ENCODE measurements at places on chromosomes 3 and 15.

DNA sequence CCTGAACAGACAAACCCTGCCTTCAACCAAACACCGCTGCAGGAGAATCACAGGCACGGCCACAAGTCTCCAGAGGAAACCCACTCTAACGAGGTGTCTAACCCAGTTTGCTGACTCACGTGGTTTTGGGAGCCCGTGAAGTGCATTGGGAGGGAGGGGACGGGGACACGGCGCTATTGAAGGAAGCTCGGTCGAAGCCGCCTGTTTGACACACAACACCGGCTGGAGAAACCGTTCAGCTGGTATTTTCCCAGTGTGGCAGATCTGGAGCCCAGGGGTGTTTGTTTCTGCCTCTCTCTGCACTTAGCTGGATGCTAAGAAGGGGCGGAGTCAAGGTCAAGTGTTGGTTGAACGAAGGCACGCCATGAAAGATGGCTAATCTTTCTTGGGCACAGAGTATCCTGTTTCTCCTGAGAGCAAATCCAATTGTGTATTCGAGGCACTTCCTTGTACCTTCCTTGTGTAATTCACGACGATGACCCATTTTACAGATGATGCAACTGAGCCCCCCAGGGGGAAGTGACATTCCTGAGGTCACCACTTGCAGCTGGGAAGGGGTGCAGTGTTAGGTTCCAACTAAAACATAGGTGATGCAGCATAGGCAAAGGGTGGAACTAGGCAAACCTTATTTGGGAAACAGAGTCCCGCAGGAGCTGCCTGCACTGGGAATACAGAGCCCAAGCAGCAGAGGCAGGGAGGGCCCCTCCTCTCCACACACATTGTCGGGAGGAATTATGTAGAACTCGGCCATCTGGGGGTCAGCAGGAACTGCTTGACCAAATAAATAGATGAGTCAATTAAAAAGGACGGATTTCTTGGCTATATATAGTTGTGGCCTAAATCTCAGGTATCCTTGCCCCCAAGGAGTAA, 22.5 kb downstream of the SLC6A6 start:
- peak; percentile 69 for DNase-seq

DNA sequence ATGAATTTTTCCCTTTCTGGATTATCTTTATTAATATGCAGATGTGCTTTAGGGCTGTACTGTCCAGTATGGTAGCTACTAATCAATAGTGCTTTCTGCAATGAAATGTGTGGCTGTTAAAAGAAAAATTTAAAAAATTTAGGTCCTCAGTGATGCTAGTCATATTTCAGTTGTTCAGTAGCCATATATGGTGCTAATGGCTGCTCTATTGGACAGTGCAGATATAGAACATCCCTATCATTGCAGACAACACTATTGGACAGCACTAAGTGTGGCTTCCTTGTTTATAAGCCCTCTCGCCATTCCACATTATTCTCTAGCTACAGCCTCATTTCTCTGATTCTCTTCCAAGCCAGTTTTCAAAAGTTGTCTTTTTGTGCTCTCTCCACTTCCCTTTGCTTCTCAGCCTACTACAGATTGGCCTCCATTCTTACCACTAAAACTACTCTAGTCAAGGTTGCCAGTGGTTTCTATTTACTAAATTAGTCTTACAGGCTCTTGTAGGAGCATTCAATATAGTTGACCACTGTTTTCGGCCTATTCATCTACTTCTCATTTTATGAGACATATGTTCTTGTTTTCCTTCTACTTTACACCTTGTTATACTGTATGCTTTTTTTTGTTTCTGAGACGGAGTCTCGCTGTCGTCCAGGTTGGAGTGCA, 9.5 kb downstream of the MAPK6 start:
- DNase-seq: no peak

DNA sequence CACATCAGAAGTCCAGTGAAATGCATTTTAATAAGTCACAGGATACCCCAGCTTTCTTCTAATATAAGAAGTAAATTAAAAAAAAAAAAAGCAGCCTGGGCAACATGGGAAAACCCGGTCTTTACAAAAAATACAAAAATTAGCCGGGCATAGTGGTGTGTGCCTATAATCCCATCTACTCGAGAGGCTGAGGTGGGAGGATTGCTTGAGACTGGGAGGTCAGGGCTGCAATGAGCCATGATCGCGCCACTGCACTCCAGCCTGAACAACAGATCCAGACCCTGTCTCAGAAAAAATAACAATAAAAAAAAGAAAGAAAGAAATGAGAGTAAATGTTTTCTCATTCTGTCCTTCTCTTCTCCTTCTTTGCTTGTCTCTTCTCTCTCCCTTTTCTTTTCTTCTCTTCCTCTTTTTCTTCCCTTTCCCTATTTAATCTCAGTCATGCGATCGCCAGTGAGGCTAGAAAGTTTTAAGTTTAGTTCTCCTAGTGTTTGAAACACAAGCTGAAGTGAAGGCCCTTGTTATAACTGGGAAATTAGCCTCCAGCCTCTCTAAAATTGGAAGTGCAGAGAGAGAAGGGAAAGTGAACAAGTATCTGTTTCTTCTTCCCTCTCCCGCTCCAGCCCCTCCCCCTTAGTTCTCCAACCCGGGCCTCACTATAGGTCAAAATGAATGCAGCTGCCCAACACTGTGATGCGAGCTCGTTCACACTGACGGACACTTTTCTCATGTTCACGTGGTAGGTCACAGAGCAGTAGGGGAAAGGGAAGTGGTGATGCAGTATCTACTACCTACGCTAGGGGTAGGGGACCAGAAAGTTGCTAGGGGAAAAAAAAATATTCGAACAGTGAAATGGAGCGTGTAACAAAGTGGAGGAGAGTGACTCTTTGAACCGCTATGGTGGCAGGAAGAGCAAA, 23.5 kb upstream of the TSC22D2 start:
- peak; percentile 97 for DNase-seq

DNA sequence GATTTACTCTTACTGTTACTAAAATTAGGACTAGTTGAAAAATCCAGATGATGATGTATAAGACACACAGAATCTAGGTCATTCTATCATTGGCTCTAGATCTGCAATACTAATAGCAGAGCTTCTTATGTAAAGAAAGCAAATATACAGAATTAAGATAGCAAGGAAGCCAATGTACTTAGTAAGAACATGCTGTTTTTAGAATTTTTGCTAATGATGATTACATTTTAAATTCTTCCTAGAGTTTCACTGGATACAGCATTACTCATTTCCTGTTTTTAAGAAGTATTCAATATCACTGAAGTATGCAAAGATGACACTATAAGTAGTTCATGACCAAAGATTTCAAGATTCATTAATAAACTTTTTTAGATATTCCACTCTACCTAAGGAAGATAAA, 60.7 kb downstream of the CFAP20DC start:
- DNase-seq: no peak

- DNase-seq: no peak
Measured at GRCh38 chr15:26201177-26201858, 338.2 kb upstream of the ATP10A start.

DNA sequence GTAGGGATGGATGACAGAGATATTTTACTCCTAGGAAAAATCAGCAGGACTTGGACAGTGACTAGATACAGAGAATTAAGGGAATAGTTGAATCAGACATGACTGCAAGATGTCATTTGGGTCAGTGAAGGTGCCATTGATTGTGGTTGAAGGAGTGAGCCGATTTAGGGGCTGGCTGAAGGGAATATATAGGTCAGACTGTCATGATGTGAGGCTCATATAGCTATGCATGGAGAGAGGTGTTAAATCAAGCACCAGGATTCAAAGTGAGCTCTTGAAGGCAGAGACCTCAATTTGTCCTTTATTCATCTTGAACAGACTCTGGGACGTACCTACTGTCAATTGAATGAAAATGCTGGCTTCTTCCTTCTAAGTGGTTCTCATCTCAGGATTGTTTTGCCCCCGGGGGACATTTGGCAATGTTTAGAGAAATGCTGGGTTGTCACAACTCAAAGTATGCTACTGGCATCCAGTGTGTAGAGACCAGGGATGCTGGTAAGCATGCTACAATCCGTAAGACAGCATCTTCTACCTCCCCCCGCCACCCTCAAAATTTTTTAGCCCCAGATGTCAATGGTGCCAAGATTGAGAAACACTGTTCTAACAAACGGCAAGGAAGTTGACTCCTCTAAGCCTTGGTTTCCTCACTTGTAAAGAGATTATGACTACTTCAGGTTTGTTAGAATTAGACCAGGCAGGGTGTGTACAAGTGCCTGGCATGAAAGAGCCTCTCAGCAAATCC, 7.8 kb downstream of the ATP2C1 start:
- DNase-seq: no peak

DNA sequence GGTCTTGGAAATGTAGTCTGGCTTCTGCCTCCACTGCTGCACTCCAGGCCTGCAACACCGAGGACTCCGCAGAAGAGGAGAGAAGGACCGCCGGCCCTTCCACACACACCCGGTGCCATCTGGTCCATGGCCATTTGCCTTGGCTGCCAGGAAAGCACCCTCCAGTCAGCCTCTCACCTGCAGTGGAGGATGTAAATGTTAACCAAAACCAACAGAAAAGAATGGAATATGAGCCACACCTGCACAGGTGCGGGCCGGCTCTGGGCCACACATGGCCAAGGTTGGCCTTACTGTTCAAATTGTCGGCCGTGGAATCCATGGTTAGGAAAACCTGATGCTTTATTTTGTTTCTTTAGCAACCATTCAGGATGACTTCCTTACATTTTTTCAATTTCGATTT, 178.3 kb upstream of the C2CD4B start:
- no peak for DNase-seq

DNA sequence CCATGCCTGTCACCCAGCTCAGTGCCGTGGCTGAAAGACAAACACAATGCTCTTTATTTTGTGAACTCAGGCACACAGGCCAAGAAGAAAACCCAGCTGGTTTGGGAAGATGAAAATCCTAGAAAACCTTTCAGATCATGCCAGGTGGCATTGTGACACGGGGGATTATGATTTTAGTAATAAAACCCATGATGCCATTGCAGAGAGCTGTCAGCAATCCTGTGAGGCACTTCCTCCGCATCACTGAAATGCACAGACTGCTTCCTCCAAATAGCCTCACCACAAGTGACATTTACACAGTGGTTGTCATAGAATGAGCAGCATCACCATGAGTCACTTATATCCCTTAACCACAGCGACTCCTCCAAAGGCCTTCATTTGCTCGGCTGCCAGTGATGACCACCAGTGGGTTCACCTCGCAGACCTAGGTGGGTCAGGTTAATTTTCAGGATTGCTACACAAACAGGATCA, 22.7 kb downstream of the ABHD6 start:
- DNase-seq: peak; percentile 91

DNA sequence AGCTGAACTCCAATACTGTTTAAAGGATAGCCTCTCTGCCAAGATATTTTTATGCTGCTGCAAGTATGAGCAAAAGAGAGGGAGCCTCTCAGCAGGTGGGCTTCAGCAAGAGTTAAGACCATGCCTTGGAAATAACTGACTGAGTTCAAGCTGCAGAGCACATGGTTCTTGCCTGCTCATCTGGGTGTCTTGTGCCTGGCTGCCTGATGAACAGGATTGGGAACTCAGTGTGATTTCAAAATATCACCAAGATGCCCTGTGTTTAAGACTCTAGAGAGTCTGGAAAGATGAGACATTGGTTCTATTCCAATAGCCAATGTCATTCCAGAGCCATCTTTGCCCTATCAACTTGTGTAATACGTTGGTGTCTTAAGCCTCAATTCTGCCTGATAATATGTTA, 147.5 kb upstream of the VEPH1 start:
- DNase-seq: no peak

- DNase-seq: peak; percentile 65
Measured at GRCh38 chr3:14435175-14436014, 33.0 kb downstream of the SLC6A6 start.

GRCh38 chr3:40432793-40433192, 24.3 kb upstream of the RPL14 start:
- DNase-seq: no peak

DNA sequence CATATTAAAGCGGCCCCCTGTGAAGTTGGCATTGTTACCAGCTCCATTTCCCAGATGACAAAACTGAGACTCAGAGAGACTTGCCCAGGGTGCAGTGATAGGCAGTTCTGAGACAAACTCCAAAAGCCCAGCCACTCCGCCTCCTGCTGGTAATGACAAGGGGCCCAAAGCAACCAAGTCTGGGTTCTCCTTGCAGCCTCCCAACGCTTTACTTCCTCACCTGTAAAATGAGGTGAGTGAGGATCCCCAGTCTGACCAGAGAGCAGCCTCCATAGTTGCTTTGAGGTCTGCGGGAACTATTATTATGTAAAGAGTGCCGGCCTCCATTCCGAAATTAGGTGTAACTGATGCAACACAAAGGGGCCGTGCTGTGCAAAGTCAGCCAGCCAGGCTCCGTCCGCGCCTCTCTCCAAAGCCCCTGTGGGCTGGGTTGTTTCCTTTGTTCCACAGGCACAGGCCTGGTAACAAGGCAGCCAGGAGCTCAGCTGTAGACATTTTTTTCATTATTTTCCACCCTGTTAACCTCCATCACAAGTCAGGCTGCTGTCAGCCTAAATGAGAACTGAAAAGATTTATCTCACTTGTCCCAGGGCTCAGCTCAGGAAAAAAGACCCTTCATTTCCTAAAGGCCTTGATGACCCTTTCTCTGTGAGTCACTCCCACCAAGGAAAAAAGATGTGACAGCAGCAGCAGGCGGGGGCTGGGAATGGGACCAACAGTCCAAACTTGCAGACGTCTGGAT, 139.1 kb upstream of the RAD18 start:
- DNase-seq: no peak

- DNase-seq: no peak
Measured at GRCh38 chr3:39387411-39387975, 4.3 kb downstream of the SLC25A38 start.

DNA sequence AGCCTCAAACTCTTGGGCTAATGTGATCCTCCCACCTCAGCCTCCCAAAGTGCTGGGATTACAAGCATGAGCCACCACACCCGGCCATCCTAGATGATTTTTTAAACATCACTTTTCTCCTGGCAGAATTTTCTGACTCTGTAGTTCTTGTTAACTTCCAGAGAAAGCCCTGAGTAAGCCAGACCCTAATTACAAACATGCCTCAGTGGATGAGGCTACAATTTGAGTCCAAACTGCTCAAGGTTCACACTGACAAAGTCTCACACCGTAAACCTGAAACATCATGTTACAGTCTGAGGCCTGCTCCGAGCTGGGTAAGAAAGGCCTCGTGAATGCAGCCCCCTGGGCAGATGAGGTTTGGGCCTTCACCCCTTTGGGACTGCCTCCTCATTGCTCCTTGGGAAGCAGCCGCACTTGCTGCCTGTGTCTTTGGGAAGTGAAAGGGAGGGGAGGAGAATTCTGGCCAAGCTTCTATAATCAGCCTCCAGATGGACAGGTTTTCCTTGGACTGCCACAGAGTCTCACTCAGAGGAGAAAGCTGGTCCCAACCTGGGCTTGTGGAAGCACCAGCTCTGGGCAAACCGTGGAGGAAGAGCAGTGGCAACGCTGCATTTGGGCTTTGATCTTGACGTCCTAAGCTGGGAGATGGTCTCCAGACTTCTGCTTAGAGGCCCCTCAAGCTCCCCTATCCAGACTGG, 46.0 kb downstream of the CA12 start:
- DNase-seq: no peak

- DNase-seq: no peak
Measured at GRCh38 chr3:124774327-124774718, 44.1 kb downstream of the UMPS start.
